ENCODE measurements at places on chromosomes 2 and 18. TPM values are rescaled to one million over a fixed set of nuclear protein-coding genes. Genes with fewer than 3 reads are reported as not detected.

DNA sequence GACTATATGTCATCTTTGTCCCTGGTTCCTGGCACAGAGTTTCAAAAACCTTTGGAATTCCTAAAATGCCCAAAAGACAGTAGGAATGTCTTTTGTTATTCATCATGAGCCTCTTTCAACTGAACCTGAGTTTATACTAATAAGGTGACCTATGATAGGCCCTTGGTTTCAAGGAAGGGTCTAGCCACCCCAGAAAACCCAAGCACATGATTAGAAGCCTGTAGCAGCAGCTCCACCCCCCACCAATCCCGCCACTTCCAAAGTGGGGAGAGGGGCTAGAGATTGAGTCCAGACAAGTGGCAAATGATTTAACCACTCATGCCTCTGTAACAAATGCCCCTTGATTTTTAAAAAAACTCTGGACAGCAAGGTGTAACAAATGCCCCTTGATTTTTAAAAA, 56.8 kb downstream of the ADD2 start:
- DNase-seq = no peak

GRCh38 chr2:235088496-235088921, 136.7 kb downstream of the SH3BP4 start:
- DNase-seq = no peak

Gene SPDYA
- 1.7 TPM for total RNA-seq

DNA sequence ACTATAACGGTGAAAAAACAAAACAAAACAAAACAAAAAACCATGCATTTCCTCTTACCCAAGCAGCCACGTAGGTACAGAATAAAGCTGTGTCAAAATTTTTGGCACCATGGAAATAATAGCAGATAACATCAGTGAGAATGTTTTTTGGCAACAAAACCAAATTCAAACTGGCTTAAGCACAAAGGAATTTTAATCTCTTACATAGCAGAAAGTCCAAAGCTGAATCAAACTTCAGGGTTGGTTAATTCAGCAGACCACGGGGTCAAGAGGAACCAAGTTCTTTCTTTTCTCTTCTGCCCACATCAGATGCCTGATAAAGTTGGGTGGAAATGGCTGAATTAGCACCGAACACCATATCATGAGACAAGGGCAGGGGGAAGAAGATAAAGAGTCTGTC, 129.5 kb downstream of the PAX3 start:
- no peak for DNase-seq

GRCh38 chr2:2523461-2524347, 192.6 kb upstream of the MYT1L start:
- DNase-seq = peak; percentile 18

Gene C2orf72
- not detected for total RNA-seq

- DNase-seq = no peak
Observed at GRCh38 chr2:240375024-240375645, 60.3 kb upstream of the GPC1 start.

Gene PIEZO2
- total RNA-seq = 7.5 TPM

DNA sequence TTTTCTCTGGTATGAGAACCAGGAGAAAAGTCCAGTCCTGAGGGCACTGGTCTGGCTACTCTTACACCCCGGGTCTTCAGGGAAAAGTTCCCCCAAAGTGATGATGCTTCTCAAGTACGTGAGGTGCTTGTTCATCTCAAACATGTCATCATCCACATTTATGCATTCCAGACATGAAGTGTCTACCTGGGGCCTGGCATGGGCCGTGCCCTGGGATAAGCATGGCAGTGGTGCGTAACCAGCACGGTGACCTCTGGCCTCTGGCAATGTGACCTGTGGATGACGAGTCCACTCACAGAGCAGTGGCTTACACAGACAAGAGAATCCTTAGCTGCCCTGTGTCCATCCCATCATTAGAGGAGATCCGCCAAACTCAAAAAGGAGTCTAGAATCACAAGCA, 74.8 kb upstream of the LGALSL start:
- no peak for DNase-seq

Gene MSGN1
- not detected for total RNA-seq

Gene CLEC4F
- total RNA-seq = 0.29 TPM

DNA sequence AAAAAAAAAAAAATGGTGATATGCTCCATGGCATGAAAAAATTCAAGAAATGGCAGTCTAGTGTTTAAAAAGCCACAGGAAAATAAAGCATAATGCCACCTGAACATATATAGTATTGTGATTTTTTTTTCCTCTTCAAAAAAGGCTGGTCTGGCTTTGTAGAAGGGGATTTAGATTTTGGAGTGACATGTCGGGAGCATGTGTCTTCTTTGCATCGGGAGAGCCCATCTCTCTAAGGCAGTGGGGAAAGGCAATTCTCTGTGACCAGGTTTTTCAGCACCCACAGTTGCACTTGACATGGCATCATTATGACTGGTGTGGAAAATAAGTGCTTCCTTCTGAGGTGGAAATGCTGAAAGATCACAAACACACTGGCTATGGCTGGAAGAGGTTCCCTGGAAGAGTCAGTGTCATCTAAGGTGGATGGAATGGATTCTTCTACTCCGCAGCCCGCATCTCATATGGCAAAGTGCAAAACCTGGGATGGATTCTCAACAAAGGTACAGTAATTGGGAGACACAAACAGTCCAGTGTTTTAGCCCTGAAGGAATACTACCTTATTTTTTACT, 172.5 kb downstream of the AGAP1 start:
- no peak for DNase-seq

- DNase-seq = no peak
Observed at GRCh38 chr18:58653814-58654509, 17.3 kb upstream of the MALT1 start.

Gene ACOXL
- total RNA-seq = not detected

DNA sequence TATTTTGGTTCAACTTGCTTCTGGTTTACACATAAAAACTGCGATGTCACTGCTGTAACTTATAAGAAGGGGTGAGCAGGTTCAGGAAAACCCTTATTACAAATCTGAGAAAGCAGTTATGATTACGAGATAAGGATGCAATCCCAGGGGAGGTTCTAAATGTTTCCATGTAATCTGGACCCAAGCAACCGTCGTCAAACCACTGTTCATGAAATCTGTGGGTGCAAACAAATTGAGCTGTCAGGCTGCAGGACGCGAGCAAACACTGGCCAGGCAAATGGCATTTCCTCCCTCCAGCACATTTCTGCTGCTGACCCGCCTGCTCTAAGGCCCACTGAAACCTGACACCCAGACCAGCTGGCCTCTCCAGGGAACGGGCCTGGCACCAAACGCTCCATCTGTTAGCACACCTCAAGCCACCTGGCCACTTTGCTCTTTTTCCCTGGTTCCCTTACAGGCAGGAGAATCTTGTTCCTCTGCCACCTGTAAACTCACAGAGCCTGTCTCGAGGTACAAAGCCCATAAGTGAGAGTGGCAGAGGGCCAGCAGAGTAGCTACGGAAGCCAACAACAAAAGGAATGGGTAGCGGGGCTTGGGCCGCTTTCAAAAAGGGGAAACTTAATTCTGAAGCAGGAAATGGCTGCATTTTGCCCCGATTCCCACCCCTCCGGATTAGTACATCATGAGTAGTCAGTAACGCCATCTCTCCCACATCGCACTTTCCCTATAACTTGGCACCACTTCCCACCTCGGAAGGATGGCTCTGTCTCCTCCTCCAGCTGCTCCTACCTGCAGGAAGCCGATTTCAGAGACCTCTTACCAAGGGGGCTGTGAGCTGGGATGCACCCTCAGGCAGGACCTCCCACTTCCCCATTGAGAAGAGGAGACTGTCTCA, 26.5 kb downstream of the CRACDL start:
- DNase-seq = peak; percentile 62

GRCh38 chr2:89833116-89833779, 1141.8 kb downstream of the RPIA start:
- no peak for DNase-seq

- DNase-seq = no peak
Observed at GRCh38 chr2:194060269-194060668, 1596.8 kb upstream of the SLC39A10 start.

Measured in posterior vena cava (tissue), 2 donors.